ENCODE measurements at places on chromosomes 16 and 17. TPM values are rescaled to one million over a fixed set of nuclear protein-coding genes. Genes with fewer than 3 reads are reported as not detected.

The CCT6B gene
- 0.81 TPM for total RNA-seq

The ATP1B2 gene
- total RNA-seq = 0.50 TPM

The GCGR gene
- 87.1 TPM for total RNA-seq

The ALDH3A2 gene
- 264 TPM for total RNA-seq

The HBM gene
- total RNA-seq = not detected

The RAP1GAP2 gene
- total RNA-seq = 1.1 TPM

The PHAF1 gene
- total RNA-seq = 22.3 TPM

The ABAT gene
- 295 TPM for total RNA-seq

The RNF112 gene
- total RNA-seq = 0.74 TPM

The OR1F1 gene
- total RNA-seq = not detected
